HepG2 (cell line): ENCODE measurements at places on chromosomes 13 and 19. TPM values are rescaled to one million over a fixed set of nuclear protein-coding genes. Genes with fewer than 3 reads are reported as not detected.

- no peak for DNase-seq
These were observed 51.5 kb upstream of the C13orf46 start for GRCh38 chr13:114025405-114025713.

GRCh38 chr13:107870400-107870799 is 344.9 kb downstream of the LIG4 start:
- DNase-seq: no peak

Gene PALM
- 9.7 and 10.8 TPM in 2 replicates for total RNA-seq

- peak; percentile 73 for DNase-seq
These were observed 7.5 kb upstream of the ARHGEF18 start for GRCh38 chr19:7340959-7341837.

- no peak for DNase-seq
These were observed 494.6 kb downstream of the GPC5 start for GRCh38 chr13:91893040-91893439.
